Spinal cord (tissue), 10 donors: ENCODE measurements at places on chromosomes 3 and 15.

DNA sequence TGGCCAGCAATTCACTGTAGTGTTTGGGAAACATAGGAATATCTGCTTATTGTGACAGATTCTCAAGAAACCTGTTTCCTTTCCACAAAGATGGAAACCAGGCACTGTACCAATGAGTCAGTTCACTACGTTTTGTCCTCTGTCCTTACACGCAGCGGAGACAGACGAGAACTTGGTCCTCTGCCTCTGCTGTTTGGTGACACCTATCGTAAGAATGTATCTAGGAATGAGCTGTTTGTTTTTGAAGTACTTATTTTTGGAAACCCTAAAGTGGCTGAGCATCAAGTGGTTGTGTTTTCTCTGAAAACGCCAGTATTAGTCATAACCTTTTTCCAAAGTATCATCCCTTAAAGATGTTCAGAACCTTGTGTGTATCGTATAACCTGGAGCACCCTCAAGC is 93.0 kb downstream of the PGPEP1L start:
- DNase-seq, result no peak

- no peak for DNase-seq
These were observed 62.4 kb downstream of the RAD18 start for GRCh38 chr3:8900869-8901268.

- no peak for DNase-seq
These were observed 54.1 kb downstream of the TMEM44 start for GRCh38 chr3:194579091-194579606.

DNA sequence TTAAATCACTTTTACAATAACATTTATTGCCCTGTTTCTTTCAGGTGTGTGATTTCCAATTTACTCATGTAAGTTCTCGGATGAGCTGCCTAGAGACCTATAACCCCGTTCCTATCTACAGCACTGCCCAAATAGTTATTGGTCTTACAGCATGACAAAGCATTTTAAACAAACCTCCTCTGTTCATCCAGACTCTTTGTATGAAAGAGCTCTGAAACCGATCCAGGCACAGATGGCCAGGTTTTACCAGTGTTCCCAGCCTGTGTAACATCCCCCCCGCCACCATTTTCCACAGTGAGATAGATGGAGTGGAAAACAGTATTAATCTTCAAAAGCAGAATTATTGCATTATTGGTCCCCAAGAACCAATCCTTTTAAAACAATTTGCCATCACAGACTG is 59.0 kb upstream of the SPTSSB start:
- no peak for DNase-seq

GRCh38 chr3:55946574-55947160 is 459.6 kb upstream of the WNT5A start:
- no peak for DNase-seq

- no peak for DNase-seq
These were observed 5.3 kb upstream of the NSMCE3 start for GRCh38 chr15:29274946-29275345.

GRCh38 chr3:179955809-179956208 is 80.9 kb downstream of the PEX5L start:
- no peak for DNase-seq

- no peak for DNase-seq
These were observed 73.5 kb downstream of the EPHB3 start for GRCh38 chr3:184635126-184635525.

DNA sequence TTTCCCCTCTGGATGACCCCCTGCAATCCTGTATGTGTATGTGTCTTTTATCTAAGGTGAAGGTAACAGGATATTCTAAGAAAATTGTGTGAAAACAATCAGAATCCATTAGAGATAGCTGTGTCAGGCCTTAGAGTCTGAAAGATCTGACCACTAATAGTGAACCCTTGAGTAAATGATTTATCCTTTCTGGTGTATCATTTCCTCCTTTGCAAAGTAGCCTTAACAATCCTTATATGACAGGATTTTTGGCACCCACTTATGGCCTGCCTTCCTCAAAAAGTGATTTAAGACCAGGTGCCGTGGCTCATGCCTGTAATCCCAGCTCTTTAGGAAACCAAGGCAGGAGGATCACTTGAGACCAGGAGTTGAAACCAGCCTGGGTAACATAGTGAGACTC is 110.2 kb downstream of the RBPMS2 start:
- no peak for DNase-seq

DNA sequence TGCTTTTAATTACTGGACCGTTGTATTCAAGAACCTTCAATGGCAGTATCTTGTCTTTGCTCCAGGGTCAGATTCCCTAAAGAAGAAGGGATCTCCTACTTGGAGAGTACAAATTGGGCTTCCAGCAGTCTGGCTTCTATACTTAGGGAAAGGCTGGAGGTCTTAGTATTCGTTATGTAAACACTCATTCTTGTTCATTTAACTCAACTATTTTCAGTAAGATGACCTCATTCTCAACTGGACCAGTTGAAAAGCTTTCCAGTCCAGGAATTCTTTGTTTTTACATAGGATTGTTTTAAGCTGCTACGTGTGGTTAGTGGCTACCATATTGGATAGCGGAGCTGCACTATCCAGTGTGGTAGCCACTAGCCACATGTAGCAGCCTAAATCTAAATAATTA is 4.6 kb downstream of the SENP5 start:
- no peak for DNase-seq

- no peak for DNase-seq
These were observed 76.6 kb downstream of the P3H2 start for GRCh38 chr3:190044142-190044541.

GRCh38 chr15:36550650-36551049 is 28.8 kb upstream of the CDIN1 start:
- DNase-seq, result no peak

- DNase-seq, result no peak
These were observed 35.4 kb downstream of the OSBPL10 start for GRCh38 chr3:31945738-31946052.

GRCh38 chr3:66490214-66490613 is 10.6 kb downstream of the LRIG1 start:
- DNase-seq, result peak; percentile 2

DNA sequence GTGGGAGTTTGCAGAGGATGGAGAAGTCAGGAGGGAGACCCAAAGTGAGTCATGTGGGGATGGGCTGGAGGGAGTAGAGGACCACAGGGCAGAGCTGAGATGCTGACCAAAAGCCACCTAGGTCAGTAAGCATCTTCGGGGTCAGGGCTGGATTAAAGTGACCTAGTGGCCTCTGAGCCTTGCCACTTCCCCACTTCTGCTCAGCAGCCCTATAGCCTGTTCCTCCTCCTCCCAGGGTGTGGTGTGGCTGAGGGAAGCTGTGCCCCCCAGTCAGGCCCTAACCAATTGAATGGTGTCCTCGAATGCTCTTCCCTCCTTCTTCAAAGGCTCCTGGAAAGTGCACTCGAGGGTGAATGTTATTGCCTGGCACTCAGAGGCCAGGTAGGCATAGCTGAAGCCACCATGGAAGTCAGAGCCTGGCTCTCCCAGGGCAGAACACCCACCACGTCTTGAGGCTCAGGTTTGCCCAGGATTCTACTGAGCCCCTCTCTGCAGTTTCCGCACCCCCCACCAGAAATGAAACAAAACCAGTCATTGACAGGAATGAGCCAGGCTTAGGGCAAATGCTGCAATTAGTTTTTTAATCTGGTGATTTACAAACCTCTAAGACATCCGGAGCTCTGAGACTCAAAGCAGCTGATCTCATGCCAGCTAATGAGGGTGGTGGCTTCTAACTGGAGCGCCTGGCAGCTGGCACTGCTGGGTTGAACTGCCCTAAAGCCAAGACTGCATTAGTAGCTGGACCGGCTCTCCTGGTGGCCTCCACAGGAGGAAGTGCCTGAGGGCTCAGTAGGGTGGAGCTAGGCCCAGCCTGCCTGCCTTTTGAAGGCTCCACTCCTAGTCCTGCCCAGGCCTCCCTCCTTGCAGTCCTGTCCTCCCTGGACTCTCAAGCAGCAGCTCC is 26.0 kb upstream of the VIPR1 start:
- DNase-seq, result peak; percentile 9

GRCh38 chr15:60704717-60705116 is 225.8 kb upstream of the ICE2 start:
- no peak for DNase-seq

DNA sequence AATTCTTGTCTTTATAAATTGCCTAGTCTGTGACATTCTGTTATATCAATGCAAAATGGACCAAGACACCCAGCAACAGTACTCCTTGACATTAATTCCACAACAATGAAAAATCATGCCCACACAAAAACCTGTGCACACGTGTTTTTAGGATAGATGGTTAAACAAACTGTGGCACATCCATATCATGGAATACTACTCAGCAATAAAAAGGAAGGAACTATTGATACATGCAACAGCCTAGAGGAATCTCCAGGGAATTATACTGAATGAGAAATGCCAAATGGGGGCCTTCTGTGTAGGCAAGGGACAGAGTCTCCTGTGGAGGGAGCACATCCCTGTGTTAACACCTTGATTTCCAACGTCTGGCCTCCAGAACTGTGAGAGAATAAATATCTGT is 388.5 kb downstream of the MAGI1 start:
- no peak for DNase-seq

DNA sequence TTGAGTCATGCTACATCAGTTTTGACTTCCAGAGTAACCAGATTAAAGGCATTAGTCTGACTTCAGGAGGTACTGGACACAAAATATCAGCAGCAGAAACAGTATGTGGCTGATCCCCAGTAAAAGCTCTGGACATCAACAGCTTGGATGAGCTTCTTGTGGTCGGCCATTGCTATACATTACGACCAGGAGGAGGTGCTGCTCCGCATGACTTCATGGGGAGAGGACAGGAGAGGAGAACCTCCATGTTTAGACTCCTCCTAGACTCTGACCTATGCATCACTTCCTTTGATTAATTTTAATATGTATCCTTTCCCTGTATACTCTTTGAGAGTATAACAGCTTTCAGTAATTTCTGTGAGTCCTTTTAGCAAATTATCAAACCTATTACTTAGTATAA is 285.6 kb upstream of the ARHGEF26 start:
- no peak for DNase-seq

DNA sequence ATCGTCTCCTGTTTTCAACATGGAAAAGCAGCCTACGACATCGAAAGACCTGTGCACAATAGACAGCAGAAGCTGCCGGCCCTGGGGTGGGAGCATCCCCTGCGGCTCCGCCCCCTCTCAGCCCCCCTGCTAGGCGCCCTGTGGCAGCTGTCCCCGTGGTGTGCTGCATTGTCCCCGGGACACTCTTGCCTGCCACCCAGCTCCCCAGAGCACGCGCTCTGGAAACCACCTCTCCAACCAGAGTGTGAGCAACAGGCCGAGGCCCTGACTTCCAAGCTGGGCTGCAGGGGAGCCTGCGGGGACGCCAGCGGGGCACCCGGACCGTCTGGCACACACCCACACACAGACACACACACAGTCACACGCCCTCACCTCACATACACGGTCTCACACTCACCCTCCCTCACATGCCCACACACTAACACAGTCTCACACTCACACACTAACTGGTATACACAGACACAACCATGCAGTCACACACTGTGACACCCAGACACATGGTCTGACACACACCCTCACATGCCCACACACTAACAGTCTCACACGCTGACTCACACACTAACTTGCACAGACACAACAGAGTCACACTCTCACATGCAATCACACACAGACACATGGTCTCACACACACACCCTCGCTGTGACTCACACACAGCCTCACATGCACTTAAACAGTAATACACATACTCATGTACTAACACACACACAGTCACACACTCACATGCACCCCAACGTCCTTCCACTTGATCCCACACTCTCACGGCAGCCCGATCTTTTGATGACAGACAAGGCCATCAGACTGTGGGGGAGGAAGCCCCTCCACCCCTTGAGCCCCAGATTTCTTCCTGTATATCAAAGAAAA is 94.7 kb downstream of the OCA2 start:
- no peak for DNase-seq
